ENCODE measurements at places on chromosomes 16 and 17. TPM values are rescaled to one million over a fixed set of nuclear protein-coding genes. Genes with fewer than 3 reads are reported as not detected.

Gene ACE
- 0.79 TPM for total RNA-seq

Gene GAS2L2
- total RNA-seq = not detected

Gene MEFV
- total RNA-seq = 0.17 TPM

Gene DOC2B
- 1.8 TPM for total RNA-seq

Gene HBA1
- 136 TPM for total RNA-seq

Gene CD300E
- total RNA-seq = 0.24 TPM

Gene MYH2
- not detected for total RNA-seq

Gene NSF
- total RNA-seq = 20.3 TPM

Gene CTRB1
- total RNA-seq = not detected

Gene RPS15A
- total RNA-seq = 2,360 TPM

Measured in suprapubic skin (tissue), 4 donors.